Left renal cortex interstitium (tissue), 4 donors: ENCODE measurements at places on chromosomes 6 and 20. TPM values are rescaled to one million over a fixed set of nuclear protein-coding genes. Genes with fewer than 3 reads are reported as not detected.

Gene ZNF76
- 72.6 TPM for polyA plus RNA-seq

Gene BEND6
- 6.3 TPM for polyA plus RNA-seq

- DNase-seq: no peak
Observed at GRCh38 chr20:48880981-48881657, 40.4 kb upstream of the ARFGEF2 start.

DNA sequence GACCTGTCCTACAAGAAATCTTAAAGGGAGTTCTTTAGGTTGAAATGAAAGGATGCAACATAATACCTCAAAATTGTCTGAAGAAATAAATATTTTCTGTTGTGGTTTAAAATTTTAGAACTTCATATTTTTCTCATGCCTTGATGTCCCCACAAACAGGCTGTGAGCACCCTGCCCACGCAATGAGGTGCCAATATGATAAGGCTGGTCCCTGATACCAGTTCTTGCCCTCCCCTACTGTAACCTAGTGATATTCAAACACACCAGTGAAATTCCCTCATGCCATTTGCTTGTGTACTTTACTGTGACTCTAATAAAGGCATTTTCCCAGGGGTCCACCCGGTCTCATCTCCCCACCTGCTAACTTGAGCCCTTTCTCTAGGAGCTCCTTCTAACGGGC, 67.3 kb upstream of the SIRPG start:
- no peak for DNase-seq

DNA sequence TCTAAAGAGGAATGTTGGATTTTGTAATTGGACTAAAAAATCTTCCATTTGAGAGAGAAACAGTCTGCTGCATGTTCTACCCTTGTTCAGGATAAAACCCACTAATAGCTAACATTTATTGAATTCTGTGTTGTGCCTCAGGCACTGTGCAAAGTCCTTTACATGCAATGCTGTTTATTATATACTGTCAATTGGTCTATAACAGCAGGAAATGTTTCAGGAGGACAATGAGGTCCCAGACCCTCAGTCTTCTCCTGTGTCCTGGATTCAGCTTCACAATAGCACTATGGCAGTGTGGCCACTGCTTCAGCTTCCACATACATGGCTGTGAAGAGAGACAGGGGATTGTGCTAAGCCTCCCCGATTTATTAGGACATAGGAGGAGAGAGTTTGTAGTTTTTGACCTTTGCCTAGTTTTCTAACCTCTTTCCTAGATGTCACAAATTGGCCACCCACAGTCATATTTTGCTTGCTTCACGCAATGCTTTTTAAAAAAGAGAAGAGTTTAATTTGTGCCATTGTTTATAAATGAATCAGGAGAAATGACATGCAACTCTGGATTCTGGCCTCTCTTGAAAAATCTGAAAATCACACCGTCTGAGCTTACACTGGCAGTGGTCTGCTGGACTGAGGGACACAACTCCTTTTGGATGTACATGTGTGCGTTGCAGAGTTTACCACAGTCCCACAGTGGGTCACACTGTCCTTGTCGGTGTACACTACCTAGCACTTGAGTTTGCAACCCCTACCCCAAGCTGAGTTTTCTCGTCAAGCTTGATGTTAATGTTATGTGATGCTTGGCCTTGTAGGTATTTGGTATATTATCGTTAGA, 11.3 kb downstream of the PTPN1 start:
- no peak for DNase-seq

DNA sequence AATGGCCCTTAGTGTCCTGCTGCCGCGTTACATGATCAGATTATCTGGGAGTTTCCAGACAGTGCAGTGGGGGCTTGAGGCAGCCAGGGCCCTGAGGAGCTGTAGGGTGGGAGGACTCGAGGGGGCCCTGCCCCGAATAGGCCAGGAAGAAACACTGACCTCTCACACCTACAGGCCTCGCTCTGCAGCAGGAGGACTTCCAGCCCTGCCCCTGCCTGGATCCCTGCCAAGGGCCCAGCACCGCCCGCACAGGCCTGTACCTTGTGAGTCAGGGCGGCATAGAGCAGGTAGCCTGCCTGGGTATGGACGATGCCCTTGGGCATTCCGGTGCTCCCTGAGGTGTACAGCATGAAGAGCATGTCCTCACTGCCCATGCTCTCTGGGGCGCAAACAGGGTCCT, 30.1 kb upstream of the APMAP start:
- DNase-seq: no peak

Gene MAD2L1BP
- 30.4 TPM for polyA plus RNA-seq

GRCh38 chr6:138656364-138657064, 117.1 kb upstream of the CCDC28A start:
- DNase-seq: no peak

Gene RAB44
- polyA plus RNA-seq: 0.23 TPM

- no peak for DNase-seq
Observed at GRCh38 chr6:140855520-140855919, 1277.2 kb upstream of the GJE1 start.

- DNase-seq: no peak
Observed at GRCh38 chr20:24007758-24008157, 19.2 kb upstream of the GGTLC1 start.

- peak; percentile 23 for DNase-seq
Observed at GRCh38 chr6:99822741-99823512, 171.1 kb downstream of the MCHR2 start.

- DNase-seq: no peak
Observed at GRCh38 chr6:21327326-21328112, 266.0 kb upstream of the SOX4 start.

DNA sequence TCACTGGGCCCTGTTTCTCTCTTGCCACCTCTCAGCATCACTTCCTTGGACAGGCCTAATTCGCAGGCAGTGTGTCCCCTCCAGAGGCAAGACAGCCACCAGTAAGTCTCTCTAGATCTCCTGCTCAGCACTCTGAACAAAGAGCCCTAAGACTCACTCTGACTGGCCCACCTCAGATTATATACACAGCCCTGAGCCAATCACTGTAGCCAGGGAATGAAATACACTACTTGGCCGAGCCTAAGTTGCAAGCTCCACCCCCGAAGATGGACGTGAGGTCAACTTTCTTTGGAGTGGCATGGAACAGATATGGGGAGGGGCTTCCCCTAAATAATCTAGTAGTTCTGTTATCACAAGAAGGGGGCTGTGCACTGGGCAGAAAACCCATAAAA, 4.1 kb downstream of the BPI start:
- DNase-seq: no peak

Gene ZNF165
- polyA plus RNA-seq: 3.9 TPM

Gene F13A1
- polyA plus RNA-seq: 11.4 TPM

DNA sequence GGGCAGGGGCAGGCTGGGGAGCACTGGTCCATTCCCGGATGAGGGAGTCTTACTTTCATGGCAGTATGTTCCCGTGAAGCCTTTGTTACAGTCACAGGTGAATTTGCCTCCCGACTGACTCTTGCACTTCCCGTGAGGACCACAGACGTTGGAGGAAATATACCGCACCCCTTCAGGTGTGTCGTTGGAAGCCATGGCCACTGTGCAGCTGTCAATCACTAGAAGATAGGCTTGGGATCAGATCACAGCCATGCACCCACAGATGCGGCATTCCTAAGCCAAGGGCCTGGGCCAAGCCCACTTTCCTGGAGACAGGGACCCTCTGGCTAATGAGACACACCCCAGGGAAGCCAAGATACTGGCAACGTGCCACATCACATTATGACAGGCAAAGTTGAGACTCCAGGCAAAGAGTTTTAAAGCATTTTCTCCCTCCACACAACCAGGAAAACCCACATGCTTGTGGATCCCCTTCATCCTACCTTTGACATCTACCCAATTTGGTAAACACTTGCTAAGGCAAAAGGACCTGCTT, 26.8 kb downstream of the JAG1 start:
- DNase-seq: no peak

Gene LPIN3
- polyA plus RNA-seq: 19.5 TPM

DNA sequence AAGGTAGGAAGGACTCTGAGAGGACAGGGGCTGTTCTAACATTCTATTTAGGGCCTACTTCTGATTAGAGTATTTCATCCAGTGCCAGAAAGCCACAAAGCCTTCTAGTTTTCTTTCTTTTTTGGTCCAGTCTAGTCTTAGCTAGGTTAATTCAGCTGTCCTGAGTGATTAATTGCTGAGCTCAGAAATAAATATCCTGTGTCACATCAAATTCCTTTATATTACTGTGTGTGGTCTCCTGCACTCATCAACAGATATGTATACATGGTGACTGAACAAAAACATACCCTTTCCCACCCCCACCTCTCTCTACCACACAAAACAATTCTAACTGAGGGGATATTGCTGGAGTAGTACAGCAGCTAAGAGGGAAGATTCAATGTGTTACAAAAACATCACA, 601.5 kb upstream of the NRSN1 start:
- no peak for DNase-seq

- DNase-seq: no peak
Observed at GRCh38 chr6:5295623-5296022, 34.3 kb downstream of the FARS2 start.

GRCh38 chr6:39169448-39170344, 54.7 kb upstream of the SAYSD1 start:
- no peak for DNase-seq

Gene PNPLA1
- polyA plus RNA-seq: 3.0 TPM

DNA sequence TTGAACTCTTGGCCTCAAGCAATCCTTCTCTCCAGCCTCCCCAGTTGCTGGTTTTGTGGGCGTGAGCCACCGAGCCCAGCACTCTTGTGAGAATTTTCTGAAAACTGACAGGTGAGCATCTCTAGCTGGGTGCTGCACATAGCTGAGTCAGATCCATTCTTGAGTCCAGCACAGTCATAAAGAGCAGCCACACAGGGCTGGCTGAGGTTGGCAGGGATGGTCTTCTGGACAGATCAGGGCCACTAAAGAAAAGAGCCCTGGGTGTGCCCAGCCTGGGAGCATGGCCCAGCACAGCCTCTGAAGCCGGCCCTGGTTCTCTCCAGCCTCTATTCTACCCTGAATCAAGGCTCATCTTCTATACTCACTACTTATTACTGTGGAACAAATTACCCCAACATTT, 11.5 kb downstream of the DLGAP4 start:
- DNase-seq: no peak

DNA sequence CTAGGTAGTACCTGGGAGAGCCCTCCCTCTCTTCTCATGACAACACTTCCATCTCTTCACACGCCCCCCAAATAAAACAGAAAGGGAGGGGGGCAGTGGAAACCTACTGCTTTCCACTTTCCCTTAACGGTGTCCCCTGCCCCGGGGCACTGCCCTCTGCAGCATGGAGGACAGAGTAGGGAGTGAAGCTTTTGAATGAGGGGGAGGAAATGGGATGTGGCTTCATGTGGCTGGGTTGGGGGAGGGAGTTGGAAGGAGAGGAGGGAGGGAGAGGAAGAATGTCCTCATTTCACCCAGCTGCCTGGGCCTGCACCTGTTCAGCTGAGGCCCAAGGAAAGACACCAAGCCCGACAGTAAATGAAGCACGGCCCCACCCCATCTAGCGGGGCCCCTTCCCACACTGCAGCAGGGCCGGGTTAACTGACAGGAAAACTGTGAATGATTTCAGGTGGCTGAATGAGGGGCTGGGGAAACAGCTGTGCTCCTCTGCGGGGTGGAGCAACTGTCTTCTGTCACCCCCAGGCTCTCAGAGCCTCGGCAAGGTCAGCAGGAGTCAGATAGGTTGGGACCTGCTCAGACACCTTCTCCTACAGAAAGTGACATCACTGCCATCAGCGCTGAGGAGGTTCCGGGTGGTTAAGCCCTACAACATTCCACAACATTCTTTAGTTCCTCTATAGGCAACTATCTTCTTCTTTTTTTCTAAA, 40.0 kb upstream of the TAF8 start:
- DNase-seq: no peak

DNA sequence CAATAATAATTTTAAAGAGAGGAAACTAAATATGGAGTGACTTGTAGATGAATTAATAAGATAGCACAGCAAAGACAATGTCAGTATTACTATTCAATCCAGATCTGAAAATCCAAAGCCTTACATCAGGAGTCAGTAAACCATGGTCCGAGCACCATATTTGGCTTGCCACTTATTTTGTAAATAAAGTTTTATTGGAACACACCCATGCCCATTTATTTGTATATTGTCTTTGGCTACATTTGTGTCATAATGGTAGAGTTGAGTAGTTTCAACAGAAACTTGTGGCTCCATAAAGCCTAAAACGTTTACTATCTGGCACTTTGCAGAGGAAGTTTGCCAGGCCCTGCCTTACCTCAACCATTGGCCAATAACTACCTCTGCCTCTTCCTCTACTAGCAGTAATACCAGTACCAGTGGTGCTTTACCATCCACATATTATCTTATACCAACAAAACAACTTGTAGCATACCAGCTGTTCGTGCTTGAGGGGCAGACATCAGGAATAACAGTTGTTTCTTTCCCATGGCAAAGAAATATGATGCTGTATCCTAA, 51.8 kb upstream of the SYNJ2 start:
- no peak for DNase-seq

- DNase-seq: no peak
Observed at GRCh38 chr6:167163476-167164011, 5.8 kb upstream of the GPR31 start.

- no peak for DNase-seq
Observed at GRCh38 chr6:107171513-107171912, 56.2 kb upstream of the BEND3 start.

Gene PRSS16
- polyA plus RNA-seq: 0.30 TPM

GRCh38 chr6:169286961-169287360, 33.3 kb upstream of the THBS2 start:
- DNase-seq: no peak

- no peak for DNase-seq
Observed at GRCh38 chr20:63048516-63049190, 41.9 kb upstream of the BHLHE23 start.

Gene CDSN
- not detected for polyA plus RNA-seq

GRCh38 chr6:14910692-14911547, 334.9 kb upstream of the JARID2 start:
- no peak for DNase-seq

DNA sequence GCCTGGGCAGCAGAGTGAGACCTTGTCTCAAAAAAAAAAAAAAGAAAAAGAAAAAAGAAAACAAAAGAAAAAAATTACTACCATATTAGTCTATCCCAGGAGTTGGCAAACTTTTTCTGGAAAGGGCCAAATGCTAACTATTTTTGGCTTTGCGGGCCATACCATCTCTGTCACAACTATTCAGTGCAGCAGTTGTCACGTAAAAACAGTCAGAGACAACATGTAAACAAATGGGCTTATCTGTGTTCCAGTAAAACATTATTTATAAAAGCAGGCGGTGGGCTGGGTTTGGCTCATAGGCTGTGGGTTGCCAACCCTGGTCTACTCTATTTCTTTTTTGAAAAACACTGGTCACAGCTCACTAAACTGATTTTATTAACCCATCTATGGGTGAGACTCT, 53.4 kb downstream of the EYA2 start:
- DNase-seq: no peak

GRCh38 chr20:54472607-54473006, 2.8 kb upstream of the DOK5 start:
- DNase-seq: no peak

- no peak for DNase-seq
Observed at GRCh38 chr6:152309648-152310047, 327.5 kb downstream of the SYNE1 start.

GRCh38 chr6:126880964-126881363, 237.5 kb upstream of the RSPO3 start:
- DNase-seq: no peak

Gene RHAG
- polyA plus RNA-seq: 1.5 TPM
